ENCODE measurements at places on chromosomes 1 and 21. TPM values are rescaled to one million over a fixed set of nuclear protein-coding genes. Genes with fewer than 3 reads are reported as not detected.

Gene PROK1
- not detected for polyA plus RNA-seq

Gene OLFM3
- not detected for polyA plus RNA-seq

Gene OR2L8
- not detected for polyA plus RNA-seq

Gene OPN3
- 11.0 TPM for polyA plus RNA-seq

Gene USP21
- polyA plus RNA-seq = 23.8 TPM

Gene HNRNPCL4
- not detected for polyA plus RNA-seq

Gene CELA3B
- polyA plus RNA-seq = not detected

All from IMR-90 (cell line).